Cortex of kidney (tissue), 1 donor: ENCODE measurements at places on chromosomes 7 and 10.

DNA sequence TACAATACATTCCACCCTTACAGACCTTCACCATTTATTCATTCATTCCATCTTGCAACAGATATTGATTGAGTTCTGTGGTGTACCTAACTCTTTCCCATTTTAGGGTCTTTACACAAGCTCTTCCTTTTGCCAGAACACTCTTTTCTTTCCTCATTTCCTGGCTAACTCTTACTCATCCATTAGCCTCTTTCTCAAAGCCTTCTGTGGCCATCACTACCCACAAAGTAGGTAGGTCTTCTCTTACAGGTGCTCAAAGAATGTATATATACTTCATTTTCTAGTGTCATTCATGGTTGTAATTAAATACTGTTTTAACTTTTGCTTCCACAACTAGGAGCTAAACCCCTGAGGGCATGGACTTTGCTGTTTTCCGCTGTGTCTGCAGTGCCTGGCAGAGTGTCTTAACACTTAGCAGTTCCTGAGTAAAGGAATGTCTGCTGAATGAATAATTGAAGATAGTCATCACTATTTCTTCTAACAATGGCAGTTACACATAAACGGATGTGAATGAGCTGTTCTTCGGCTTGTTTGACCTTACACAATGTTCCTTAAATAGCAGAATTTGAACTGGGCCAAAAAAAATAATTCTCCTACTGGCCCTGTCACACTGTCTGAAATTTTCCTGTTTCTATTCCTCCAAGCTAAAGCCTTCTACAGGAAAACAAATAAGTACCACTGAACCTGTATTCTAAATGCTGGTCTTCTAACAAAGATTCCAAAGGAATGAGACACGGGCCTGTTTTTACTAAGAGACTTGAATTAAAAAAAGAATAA, 15.1 kb downstream of the BCAP29 start:
- DNase-seq = no peak

GRCh38 chr7:11754123-11754522, 77.9 kb downstream of the THSD7A start:
- no peak for DNase-seq

DNA sequence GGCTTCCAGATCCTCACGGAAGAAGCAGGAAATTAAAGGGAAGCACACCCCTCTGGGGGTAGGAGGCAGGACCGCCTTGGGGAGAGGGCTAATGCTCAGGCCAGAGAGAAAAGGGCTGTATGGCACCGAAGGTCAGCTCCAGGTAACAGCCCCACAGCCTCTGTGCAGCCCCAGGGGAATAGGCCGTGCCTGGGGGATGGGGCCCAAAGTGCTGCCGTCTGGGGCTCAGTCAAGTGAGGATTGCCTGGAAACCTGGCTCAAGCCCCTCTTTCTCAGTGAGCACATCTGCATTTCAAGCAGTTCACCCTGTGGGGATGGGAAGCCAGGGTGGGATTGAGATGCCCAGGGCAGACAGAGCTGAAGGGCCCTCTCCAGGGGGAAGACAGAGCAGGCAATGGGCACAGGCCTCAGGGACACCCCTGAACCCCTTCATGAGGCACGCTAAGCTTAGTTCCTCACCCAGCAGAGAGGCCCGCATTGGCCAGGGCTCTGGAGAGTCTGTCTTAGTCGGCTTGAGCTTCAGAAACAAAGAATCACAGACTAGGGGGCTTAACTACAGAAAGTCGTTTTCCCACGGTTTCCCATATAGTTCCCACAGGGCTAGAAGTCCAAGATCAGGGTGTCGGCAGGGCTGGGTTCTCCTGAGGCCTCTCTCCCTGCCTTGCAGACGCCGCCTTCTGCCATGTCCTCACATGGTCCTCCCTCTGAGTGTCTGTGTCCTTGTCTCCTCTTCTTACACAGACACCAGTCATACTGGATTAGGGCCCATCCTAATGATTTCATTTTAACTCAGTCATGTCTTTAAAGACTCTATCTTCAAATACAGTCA, 118.2 kb downstream of the PTPN20 start:
- no peak for DNase-seq

GRCh38 chr7:132433301-132433700, 143.0 kb downstream of the PLXNA4 start:
- no peak for DNase-seq

DNA sequence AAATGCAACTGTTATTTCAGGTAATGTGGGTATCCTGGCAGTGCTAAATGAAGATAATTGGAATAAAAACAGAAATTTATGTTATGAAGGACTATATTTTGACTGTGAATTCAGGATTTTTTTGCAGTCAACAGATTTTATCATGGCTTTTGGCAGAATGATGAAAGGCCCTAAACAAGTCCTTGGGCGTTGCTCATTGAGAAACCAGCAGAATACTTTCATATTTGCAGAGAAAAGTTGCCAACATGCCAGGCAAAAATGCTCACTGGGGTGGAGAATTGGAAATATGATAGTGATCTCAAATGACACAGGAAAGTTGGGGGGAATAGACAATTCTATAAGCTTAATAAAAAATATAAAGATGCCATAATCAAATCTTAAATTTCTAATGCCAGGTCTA, 121.1 kb downstream of the GPR85 start:
- DNase-seq = no peak

DNA sequence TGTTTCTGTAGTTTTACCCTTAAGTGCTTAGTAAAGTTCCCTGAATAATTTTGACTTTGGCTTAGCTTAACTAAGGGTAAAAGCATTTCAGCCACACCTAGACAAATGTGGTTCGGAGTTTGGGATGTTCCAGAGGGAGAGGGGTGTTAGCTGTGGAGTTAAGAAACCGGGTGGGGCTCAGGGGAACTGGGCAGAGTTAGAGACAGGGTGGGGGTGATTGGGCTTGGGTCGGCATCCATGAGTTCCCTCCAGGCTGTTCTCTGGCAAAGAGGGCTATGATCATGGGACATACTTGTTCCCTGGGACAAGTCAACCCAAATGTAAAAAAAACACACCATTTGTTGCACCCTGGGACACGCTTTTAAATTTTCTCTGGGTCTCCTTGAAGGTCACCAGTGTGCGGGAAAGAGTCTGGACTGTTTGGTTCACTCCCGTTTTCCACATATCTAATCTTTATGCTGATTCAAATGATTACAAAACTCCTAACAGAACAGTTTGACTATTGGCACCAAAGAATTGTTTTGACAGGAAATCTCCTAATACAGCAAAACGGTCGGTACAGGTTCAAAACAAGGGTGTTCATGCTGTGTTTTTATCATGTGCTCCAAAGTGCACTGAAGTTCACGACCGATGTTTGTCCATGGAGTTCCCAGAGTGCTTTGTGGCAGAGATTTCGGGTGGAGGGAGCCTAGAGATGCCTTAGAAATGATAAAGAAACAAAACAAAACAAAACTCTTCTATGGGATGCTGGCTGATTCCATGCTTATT, 56.5 kb downstream of the PLXDC2 start:
- no peak for DNase-seq

GRCh38 chr7:31476073-31476745, 37.7 kb upstream of the ITPRID1 start:
- DNase-seq = no peak

DNA sequence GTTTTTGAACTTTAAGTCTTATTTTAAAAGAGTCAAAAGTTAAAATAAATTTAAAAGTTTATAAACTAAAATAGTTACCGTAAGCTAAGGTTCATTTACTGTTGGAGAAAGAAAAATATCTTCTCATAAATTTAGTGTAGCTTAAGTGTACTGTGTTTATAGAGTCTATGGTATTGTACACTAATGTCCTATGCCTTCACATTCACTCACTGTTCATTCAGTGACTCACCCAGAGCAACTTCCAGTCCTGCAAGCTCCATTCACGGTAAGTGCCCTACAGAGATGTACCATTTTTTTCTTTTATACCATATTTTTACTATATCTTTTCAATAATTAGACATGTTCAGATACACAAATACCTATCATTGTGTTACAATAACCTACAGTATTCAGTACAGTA, 97.6 kb downstream of the PTN start:
- no peak for DNase-seq

DNA sequence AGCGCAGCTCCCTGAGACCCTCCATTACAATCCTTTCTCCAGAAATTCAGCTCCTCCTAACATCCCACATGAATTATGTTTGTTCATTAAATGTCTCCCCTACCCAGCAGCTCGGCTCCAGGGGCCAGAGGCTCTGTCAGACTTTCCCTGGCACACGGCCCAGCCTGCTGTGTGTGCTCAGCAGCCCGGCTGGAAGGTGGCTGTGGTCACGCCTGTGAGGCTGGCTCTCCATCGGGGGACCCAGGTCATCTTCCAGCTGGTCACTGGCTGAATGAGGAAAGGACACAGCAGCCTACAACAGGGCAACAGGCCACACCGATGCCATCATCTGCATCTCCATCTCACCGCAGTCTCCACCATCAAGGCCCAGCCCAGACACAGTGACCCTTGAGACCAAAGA, 219.8 kb downstream of the MAD1L1 start:
- DNase-seq = no peak

DNA sequence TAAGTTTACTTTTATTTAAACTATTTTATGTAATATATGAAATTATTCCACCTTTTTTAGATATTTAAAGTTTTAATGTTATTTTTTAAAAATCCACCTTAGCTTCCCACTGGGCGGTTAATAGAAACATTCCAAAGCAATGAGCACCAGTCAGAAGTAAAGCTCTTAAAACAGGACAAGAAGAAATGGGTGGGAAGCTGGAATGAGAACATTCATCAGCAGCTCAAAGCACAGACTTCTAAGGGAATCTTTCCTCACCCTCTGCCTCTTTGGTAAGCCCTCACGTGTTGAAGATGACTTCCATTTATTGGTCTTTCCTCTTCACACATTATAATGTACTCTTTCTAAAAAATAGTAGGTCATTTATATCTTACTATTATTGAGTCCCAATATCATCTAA, 3.1 kb downstream of the AGMO start:
- DNase-seq = no peak

GRCh38 chr10:46234026-46234425, 52.8 kb upstream of the ANTXRL start:
- no peak for DNase-seq

GRCh38 chr10:59587083-59587755, 122.4 kb downstream of the SLC16A9 start:
- no peak for DNase-seq

- no peak for DNase-seq
Measured at GRCh38 chr10:32905466-32905865, 52.6 kb downstream of the ITGB1 start.

- DNase-seq = no peak
Measured at GRCh38 chr7:100396421-100396982, 23.2 kb downstream of the PILRA start.

GRCh38 chr10:114856544-114857287, 35.1 kb downstream of the FHIP2A start:
- DNase-seq = no peak

DNA sequence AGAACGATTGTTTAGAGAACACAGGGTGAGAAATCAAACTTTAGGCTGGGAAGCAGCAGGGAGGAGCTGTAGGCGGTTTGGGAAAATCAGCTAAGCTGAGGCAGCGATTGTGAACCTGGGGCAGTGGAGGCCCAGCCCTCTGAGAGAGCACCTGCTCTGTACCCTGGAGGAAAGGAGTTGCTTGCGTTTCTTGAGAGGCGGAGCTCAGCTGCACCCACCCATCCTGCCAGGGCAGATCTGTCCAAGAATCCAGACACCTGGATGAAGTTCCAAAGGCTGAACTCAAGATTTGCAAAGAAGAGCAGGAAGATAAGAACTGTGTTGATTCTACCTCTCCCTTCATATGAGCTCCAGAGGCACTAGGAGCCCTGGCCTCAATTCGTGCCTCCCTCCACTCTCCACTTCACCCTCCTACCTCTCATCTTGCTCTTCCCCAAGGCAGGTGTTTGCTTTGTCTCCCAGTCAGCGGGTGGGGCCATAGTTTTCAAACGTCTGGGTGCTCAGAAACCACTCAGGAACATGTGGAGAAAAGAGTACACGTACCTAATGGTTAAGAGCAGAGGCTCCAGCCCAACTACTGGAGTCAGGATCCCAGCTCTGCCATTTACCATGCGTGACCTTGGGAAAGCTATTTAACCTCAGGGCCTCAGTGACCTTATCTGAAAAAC, 21.5 kb upstream of the TMEM213 start:
- DNase-seq = no peak

GRCh38 chr10:50929670-50930069, 44.2 kb upstream of the A1CF start:
- DNase-seq = no peak

GRCh38 chr7:41979834-41980307, 257.1 kb downstream of the GLI3 start:
- no peak for DNase-seq

- no peak for DNase-seq
Measured at GRCh38 chr7:79282882-79283602, 170.4 kb downstream of the MAGI2 start.

DNA sequence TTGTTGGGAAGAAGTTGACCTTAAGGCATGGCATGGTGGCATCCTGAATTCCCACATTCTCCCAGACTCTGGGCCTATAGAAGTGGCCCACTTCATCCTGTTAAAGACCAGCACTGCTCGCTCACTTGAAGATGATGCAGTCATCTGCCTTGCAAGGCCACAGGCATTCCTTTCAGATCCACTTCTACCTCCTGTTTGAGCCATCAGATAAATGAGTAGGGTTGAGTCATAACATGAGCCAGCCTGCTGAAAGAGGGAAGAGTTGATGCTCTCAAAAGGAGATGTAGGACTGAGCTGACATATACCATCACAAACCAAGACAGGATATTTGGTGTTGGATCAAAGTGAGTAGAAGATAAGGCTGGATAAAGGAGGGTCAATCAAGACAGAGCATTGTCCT, 1.5 kb upstream of the EBLN1 start:
- DNase-seq = no peak

DNA sequence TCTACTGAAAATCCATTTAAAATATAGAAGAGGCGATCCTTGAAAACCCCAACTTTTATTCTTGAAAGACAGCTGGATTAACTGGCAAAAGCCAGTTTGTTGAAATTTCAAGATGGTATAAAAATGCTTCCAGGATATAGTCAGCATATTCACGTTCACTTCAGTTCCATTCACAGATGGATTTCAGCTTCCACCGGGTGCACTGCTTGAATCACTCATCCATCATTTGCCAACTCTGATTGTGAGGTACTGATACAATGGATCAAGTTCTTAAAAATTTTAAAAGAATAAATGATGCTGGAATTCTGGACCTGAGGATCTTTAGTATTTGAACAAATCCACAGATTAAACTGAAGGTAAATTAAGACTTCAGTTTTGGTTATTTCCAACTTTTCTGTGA, 2.4 kb downstream of the PURB start:
- no peak for DNase-seq
